ENCODE measurements at places on chromosomes 4 and X.
A peak's percentile ranks its signal among the peaks of the same experiment; 100 is the strongest.

- peak; percentile 64 for DNase-seq
Observed at GRCh38 chrX:49106930-49107329, 16.6 kb downstream of the GPKOW start.

- no peak for DNase-seq
Observed at GRCh38 chr4:159386620-159387019, 283.7 kb downstream of the RAPGEF2 start.

GRCh38 chr4:107066621-107067020 lies 30.5 kb upstream of the DKK2 start:
- no peak for DNase-seq

DNA sequence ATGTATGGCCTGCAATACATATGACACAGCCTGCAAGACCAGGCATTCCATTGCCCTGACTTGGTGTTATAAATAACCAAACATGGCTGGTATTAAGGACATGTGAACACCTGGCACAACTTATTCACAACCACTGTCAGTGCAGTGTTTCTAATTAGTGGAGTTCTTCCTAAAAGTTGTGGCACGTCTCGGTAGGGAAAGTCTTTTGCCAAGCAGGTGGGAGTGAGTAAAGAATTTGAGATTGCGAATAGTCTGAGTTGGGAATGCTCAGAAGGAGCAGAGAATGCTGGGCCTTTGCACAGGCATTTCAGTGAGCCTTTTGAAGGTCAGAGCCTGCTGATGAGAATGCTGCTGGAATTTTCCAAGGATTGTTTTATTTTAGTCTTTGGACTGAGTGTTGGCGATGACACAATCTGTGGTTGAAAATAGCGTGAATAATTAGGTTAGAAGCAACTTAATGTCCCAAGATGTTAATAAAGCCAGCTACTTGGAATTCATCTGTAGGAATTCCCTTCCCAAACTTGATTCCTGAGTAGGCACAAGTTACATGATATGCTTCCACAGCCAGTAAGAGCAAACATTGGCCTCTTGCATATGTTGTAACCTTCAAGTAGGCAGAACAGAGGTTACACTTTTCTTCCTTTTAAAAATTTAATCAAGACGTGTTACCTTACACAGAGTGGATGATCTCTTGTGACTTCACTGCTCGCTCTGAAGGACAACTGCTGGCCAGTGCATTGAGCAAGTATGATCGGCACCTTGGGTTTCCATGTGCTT lies 83.6 kb upstream of the PGRMC2 start:
- DNase-seq = no peak

- no peak for DNase-seq
Observed at GRCh38 chr4:26334366-26334765, 13.6 kb downstream of the RBPJ start.

DNA sequence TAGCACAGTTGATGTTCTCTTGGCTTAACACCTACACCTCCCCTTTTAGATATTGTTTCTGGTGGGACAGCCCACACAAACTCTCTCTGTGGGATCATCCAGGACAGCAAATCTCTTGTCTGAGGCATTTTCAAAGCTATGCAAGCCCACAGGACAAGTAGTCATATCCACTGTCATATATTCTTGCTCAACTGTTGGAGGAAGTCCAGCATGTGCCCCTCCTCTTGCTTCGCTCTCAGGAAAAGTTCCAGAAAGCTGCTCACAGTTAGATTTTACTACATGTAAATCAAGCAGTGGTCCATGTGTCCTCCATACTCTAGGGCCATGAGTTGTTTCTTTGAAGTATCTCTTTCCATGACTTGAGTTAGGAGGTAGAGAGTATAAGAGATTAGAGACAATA lies 260.7 kb downstream of the INPP4B start:
- peak; percentile 23 for DNase-seq

DNA sequence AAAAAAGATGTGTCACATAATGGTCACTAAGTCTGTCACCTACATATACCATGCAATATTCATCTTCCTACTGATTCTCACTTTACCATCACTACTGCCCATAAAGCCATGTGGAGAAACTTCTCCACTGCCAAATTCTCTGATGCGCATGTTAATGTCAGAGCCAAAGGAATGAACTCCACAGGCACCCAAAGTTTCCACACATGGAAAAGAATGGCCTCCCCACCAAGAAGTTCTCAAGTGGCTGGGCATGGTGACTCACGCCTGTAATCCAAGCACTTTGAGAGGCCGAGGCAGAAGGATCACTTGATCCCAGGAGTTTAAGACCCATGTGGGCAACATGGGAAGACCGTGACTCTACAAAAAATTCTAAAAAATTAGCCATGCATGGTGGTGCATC lies 43.8 kb upstream of the UGDH start:
- DNase-seq = no peak

DNA sequence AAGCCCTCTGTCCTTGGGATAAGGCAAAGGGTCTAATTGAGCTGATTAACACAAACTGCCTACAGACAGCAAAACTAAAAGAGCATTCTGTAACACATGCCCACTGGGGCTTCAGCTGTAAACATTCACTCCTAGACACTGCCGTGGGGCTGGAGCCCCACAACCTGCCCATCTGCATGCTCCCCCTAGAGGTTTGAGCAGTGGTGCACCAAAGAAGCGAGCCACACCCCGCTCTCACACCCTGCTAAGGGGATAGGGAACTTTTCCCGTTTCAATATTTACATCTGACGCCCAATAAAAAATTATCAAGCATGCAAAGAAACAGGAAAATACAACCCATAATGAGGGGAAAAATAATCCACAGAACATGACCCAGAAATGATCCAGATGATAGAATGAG lies 46.9 kb upstream of the HSD17B10 start:
- no peak for DNase-seq

DNA sequence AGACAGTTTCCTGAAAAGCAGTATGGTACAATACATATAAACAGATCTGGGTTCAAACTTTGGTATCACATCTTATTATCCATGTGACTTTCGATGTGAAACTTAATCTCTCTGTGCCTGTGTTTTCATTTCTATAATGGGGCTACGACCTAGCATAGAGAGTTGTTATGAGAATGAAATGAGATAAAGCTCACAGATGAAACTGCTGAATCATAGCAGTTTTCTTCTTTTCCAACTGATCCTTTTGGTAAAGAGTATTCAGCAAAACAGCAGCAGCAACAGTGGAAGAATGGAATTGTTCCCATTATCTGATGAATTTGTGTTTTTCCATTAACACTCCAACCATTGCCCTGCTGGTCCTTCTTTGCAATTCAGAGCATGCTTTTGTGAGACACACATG lies 16.3 kb downstream of the AMBN start:
- DNase-seq = no peak

- DNase-seq = peak; percentile 53
Observed at GRCh38 chr4:156983366-156983765, 11.8 kb upstream of the PDGFC start.

- no peak for DNase-seq
Observed at GRCh38 chr4:95363559-95363925, 185.2 kb downstream of the UNC5C start.

GRCh38 chr4:137994853-137995252 lies 247.3 kb downstream of the SLC7A11 start:
- DNase-seq = peak; percentile 6

GRCh38 chr4:53629296-53629695 lies 38.0 kb upstream of the LNX1 start:
- no peak for DNase-seq

- no peak for DNase-seq
Observed at GRCh38 chr4:52991472-52991871, 129.4 kb downstream of the RASL11B start.

DNA sequence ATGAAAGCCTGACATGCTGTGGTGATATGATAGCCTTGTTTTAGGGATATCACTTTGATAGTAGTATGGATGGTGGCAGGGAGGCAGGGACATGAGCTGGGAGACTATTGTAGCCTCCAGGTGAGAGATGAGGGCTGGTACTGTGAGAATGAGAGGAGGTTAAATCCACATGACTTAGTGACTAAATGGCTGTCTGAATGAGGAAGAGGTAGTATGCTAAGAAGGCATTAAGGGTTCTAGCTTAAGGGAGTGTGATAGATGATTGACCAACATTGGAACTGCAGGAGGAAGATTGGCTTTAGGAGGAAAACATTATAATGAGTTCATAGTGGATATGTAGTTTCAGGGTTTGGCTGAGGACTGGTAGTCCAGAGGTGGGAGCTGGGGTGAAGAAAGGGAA lies 195.0 kb upstream of the ANK2 start:
- DNase-seq = no peak

- no peak for DNase-seq
Observed at GRCh38 chr4:4227510-4228355, 1.0 kb upstream of the OTOP1 start.

DNA sequence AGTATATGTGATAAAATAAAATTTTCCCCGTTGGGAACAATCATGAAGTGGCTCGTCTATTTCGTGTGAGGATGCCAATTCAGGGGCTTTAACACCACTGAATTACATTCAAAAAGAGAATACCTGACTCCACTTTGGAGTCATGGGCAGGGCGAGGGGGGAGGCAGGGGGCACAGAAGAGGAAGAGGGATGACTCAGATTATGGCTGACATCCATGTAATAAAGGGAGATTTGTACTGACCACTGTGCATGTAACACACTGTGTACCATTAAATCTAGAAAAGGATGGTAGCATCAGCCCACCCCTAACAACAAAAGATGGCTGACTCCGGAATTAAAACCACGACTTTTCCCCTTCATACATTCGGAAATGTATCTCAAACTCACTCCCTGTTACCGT lies 1.3 kb downstream of the SLC9A7 start:
- DNase-seq = peak; percentile 17

- DNase-seq = no peak
Observed at GRCh38 chrX:17170973-17171372, 204.0 kb upstream of the NHS start.

DNA sequence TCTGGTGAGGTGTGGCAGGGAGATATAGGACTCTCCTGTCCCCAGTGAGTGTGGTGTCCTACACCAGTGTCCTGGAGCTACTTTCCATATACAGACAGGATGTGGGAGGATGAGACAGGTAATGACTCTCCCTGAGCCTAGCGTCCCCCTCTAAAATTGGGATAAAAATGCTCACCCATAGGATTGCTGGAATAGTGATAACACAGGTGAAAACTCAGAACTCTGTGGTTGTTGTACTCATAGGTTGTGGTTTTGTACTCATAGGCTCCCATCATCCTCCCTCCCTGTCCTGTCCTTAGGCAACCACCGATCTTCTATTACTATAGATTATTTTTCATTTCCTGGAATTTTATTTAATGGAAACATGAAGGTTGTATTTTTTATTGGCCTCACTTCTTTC lies 60.7 kb upstream of the NXF3 start:
- DNase-seq = no peak

DNA sequence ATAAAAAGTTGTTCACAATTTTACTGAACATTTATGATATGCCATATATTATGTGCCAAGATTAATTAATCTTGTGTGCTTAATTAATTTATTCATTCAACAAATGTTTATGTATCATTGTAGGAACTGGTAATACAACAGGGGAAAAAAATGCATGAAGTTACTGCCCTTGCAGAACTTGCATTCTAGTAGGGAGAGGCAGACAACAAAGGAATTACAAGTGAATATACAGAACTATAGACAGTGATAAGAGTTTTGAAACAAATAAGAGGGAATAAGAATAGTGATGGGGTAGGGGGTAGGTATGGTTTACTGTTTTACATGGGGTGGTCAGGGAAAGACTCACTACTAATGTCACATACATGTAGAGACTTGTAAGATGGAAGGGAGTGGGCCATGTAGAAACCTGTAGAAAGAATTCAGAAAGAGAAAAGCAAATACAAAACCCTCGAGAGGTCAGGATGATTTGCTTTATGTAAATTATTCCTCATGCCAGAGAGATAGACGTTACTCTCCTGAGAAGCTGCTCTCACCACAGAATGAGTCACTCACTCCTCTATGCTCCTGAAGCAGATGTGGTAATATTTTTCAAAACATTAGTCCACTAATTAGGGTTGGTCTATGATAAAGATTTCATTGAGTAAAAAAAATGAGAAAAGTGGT lies 855.0 kb upstream of the GRID2 start:
- peak; percentile 67 for DNase-seq

DNA sequence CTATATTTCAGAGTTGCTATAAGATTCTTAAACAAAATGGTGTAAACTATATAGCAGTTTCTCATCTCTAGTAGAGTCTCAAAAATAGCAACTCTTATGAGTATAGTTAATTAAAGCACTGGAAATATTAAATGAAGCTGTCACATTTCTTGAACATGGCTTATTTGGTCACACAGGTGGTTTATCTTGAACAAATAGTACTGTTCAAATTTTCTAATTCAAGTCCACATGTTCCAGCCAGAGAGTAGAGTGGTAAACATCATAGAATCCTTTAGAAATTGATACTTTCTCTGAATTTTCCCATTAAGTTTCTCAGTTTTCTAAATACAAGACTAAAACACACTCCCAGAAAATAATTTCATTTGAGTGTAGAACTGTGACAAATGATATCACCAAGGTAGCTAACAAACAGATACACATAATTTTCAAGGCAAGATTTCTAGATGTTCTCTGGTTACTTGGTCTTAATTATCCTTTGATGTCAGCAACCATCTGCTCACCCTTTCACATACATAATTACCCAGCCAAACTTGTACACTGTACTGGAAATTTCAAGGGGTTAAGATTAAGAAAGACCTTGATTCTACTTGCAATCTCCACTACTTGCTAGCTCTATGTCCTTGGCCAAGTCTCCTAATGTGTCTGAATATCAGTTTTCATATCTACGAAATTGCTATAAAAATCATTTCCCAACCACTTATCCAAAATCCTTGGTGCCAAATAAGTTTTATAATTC lies 24.3 kb upstream of the PAK3 start:
- no peak for DNase-seq

GRCh38 chrX:150693725-150694574 lies 754 bp downstream of the MTMR1 start:
- peak; percentile 52 for DNase-seq

- peak; percentile 22 for DNase-seq
Observed at GRCh38 chr4:5033281-5033841, 14.1 kb upstream of the CYTL1 start.

GRCh38 chr4:49032440-49033161 lies 46.5 kb downstream of the CWH43 start:
- DNase-seq = peak; percentile 41

DNA sequence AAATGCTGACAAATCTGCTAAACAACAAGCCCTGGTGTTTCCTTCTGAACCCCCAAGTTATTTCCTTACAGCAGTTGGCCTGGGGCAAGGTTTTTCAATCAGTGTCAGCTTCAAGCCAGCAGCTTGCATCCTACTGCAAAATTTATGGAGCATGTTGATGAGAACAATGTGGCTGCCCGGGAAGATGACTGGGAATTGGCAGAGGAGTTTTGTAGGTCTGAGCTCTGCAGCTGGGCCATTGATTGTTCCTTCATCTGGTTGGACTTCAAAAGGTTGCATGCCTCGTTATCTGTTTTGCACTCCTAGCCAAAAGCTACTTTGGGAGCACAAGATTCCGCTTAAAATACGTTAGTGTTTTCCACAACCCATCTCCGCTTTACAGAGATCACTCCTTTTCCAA lies 1030.3 kb upstream of the LCORL start:
- no peak for DNase-seq
